ENCODE measurements at places on chromosomes 2 and 18.

DNA sequence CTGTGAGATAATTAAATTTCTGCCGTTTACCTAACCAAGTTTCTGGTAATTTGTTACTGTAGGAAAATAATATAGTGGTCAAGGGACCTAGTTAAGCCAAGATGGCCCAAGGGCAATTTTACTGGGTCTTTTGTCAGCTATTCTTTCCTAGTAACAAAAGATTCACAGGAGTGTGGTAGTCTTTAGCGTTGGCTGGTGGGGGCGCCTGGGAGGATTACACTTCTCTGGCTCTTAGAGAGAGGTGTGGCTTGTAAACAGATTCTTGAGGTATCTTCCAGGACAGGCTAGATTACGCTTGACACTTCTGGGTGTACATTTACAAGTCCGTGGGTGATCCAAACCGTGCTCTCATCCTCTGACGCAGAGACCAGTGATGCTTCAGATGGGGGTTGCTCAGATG is 3.3 kb upstream of the ACOXL start:
- DNase-seq, result no peak

- no peak for DNase-seq
Observed at GRCh38 chr2:219172231-219173154, 2.7 kb upstream of the SLC23A3 start.

- DNase-seq, result no peak
Observed at GRCh38 chr2:196590286-196590685, 49.2 kb upstream of the CCDC150 start.

- DNase-seq, result no peak
Observed at GRCh38 chr18:66795051-66795450, 191.2 kb upstream of the CDH19 start.

- no peak for DNase-seq
Observed at GRCh38 chr2:63849381-63850203, 7.9 kb downstream of the UGP2 start.

DNA sequence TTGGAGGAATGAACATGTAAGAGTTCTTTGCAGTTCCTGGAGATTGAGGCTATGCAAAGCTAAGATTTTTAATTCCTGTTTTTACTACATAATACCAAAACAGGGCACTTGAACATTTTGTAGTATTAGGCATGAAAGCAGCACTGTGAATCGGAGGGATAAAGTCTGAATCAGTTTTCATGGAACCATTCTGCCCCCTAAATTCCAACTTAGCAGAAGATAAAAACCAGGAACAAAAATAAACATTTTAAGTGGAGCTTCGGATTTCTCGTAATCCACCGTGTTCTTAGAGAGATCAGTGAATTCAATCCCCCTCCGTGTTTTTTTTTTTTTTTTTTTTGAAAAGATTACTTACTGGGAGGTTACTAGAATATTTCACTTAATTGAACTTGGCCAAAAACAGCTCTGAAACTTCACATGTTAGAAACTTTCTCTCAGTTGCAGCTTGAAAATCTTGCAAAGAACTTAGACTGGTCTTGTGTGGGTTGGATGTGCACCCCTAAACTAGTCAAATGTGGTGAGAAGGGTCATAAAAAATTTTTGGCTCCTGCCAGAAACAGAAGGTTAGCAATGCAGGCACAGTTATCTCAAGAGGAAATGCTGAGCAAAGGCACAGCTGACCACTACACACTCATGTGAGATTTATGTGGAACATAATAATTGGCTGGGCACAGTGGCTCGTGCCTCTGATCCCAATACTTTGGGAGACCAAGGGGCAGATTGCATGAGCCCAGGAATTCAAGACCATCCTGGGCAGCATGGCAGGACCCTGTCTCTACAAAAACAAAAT is 145.4 kb upstream of the RNF152 start:
- DNase-seq, result no peak
